ENCODE measurements at places on chromosomes 2 and 18.

DNA sequence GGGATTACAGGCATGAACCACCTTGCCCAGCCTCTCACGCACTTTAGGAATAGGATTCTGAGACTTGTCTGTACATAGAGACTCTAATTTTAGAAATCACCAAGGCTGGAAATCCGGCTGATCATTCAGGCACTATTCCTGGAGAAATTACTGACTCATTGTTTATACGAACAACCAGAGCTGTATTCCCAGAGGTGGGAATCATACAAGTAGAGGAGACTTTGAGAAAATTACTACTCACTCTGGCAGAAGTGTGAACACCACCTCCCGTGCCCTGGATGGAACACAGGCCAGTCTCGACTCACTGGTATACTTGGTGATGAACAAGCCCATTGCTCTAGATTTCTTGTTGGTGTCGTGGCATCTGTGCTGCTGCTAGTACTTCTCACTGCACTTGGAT, 5.8 kb upstream of the ADNP2 start:
- DNase-seq: no peak

DNA sequence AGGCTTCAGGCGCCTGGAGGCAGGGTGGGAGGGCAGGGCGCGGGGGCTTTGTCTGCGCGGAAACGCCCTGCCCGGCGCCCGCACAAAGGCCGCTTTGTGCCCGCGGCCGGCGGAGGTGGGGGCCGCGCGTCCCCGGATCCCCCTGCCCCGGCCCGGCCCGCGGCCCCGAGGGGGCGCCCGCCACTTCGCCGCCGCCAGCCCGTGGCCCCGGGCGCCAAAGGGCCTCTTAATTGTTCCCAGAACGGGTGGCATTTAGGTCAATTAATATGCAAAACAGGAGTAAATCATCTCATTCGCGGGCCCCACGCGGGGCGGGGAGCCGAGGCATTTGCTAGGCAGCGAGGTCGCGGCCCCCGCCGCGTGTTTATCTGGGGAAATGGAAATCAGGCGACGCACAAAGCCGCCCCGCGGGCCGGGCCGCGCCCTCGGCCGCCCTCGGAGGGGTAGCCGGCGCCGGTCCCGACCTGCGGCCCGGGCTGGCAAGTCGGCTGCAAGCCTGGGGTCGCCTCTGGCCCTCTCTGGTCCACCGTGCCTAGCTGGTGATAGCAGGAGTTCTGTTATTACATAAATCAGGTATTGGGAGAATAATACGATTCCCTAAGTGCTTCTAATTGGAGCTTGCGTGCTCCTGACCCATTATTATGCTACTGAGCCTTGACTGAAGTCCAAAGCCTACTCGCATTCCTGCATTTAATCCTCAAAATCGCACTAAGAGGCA, 148.2 kb upstream of the GLI2 start:
- DNase-seq: no peak

GRCh38 chr2:4914551-4914950, 777.6 kb upstream of the SOX11 start:
- no peak for DNase-seq

DNA sequence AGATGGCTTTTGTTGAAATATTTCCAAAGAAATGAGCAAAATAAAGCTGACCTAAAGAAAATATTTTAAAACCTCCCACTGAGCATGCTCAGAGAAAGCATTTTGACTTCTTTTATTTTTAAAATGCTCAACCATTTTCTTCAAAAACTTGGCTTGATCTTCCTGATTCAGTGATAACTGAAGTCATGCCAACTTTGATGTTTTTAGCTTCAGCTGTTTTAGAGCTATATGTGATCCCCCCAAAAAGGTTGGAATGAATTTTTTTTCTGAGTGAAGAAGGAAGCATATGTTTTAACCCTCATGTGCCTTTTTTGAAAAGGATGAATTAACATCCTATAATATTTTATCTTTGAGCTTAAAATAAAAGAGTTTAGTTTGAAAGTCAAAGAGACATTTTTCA, 612.0 kb downstream of the ARHGAP15 start:
- DNase-seq: no peak

DNA sequence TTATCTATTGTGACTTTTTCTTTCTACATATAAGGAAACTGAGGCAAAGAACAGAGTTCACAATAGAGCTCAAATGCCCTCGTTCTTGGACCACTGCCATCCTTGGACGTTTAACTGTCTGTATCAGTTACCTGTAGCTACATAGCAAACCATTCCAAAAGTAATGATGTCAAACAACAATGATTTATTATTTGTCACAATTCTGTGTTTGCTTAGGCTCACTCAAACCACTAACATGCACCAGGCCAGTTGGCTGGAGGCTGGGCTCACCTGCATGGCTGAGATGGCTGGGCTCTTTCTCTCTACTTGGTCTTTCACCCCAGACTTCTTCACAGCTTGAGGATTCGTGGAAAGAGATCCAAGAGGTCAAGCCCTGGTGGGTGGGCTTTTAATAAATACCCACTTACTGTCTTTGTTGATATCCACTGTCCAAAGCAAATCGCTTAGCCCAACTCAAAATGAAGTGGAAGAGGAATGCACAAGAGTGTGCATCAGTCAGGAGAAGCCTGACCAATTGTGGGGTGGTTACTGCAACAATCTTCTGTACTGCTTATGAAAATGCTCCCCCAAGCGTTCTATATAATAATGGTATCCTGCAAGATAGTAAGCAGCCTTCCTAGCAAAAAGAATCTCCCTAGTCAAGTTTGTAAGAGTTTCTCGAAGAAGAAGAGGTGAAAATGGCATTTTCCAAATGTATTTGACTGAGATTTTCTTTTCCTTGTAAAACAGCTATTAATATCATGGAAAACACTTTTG, 163.5 kb upstream of the NT5C1B start:
- DNase-seq: no peak

DNA sequence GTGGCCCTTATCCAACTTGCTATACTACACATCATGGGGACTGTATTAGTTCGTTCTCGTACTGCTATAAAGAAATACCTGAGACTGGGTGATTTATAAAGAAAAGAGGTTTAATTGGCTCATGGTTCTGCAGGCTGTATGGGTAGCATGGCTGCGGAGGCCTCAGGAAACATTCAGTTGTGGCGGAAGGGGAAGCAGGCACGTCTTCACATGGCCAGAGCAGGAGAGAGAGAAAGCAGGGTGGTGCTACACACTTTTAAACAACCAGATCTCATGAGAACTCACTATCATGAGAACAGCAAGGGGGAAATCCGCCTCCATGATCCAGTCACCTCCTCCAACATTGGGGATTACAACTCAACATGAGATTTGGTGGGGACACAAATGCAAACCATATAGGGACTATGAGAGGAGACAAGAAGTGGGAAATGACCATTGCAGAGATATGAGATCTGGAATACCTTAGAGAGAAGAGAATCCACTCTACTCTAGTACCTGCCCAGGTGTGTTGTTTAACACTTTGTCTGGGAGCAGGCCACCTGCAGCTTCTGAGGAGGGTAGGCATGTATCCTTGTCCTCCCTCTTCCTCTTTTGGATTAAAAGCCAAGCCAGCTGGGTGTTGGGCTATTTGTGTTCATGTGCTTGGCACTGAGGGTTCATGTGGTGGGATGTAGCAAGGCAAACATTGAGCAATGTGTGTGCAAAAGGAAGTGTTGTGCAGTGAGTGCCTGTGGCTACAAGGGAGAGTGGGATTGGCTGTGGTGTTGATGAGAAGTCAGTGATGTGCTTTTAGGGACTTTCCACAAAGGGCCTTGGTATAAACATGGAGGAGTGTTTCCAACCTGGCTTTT, 22.8 kb downstream of the TTLL4 start:
- DNase-seq: no peak

DNA sequence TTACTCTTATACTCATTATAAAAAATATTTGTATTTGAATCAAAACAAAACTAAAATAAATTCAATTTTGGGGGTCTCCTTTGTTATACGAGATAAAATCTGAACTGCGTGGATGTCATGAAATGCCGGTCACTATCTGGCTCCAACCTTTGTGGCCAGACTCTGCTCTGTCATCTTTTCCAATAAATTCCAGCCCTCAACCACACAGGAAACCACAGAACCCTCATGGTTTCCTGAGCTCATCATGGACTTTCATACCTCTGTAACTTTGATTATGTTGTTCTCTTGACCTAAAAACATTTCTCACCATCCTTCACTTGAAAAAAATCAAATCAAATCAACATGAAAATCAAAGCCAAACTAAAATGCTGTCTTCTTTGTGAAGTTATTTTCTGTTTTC, 724.7 kb downstream of the METTL4 start:
- DNase-seq: no peak

Measured in effector CD8-positive, alpha-beta T cell (primary cell).